ENCODE measurements at places on chromosomes 5 and 9.

DNA sequence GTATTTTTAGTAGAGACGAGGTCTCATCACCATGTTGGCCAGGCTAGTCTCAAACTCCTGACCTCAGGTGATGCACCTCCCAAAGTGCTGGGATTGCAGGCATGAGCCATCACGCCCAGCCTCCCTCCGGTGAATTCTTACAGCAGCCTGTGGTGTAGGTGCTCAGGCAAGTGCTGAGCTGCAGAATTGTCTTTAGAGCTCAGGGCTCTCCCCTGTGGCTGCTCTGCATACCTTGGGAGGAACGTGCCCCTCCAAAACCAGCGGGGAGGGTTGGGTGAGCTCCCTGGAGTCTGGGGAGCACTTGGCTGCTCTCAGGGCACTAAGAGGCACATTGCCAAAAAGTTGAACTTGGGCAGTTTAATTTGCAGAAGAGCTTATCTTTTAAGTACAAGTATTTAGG lies 29.4 kb downstream of the SECISBP2 start:
- DNase-seq: no peak

DNA sequence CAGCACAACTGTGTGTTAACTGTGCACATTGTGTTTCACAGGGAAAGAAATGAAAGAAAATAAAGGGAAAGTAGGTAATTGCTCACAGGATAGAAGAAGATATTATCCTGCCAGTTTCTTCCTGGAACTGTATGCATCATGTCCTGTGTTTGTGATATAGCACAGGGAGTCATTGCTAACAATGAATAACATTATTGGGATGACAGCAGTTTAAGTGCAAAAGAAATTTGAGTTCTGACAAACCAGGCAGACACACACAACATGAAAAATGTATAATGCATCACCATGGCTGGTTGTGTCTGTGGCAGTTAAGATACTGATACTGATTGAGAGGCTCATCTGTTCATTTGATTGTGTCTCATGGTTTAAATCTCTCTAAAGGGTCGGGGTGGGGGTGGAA lies 145.4 kb downstream of the SPATA31D1 start:
- DNase-seq: no peak

- DNase-seq: no peak
Measured at GRCh38 chr5:97529354-97529985, 346.4 kb upstream of the RIOK2 start.

- DNase-seq: no peak
Measured at GRCh38 chr5:54829676-54830535, 155.5 kb downstream of the ESM1 start.

DNA sequence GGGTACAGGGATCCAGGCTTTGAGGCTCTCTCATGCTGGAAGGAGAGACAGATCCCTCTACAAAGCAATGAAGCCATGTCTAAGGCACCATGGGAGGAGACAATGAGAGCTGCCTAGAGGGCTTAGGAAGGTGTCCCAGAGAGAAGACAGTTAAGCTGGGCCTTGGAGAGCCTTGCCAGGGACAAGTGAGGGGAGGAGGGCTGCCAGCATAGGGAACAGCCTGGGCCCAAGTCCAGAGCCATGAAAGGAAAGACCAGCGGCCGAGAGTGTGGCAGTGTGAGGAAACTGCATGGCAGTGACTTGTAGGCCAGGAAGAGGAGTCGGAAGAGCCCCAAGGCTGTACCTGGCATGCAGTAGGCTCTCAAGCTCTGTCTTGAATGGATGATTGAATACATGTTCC lies 88.5 kb downstream of the PSD2 start:
- no peak for DNase-seq

- DNase-seq: no peak
Measured at GRCh38 chr5:123182072-123182471, 93.0 kb downstream of the PRDM6 start.

- no peak for DNase-seq
Measured at GRCh38 chr5:54753034-54753433, 232.4 kb downstream of the ESM1 start.

- DNase-seq: no peak
Measured at GRCh38 chr9:111076042-111076441, 37.8 kb upstream of the LPAR1 start.

GRCh38 chr5:21452449-21452848 lies 1400.7 kb downstream of the CDH12 start:
- DNase-seq: no peak

DNA sequence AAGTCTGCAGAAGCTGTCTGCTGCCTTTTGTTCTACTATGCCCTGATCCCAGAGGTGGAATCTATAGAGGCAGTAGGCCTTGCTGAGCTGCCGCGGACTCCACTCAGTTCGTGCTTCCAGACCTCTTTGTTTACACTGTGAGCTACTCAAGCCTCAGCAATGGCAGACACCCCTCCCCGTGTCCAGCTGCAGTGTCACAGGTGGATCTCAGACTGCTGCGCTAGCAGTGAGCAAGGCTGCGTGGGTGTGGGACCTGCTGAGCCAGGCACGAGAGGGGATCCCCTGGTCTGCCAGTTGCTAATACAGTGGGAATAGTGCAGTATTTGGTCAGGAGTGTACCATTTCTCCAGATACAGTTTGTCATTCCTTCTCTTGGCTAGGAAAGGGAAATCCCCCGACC lies 99.6 kb downstream of the SLCO4C1 start:
- no peak for DNase-seq

DNA sequence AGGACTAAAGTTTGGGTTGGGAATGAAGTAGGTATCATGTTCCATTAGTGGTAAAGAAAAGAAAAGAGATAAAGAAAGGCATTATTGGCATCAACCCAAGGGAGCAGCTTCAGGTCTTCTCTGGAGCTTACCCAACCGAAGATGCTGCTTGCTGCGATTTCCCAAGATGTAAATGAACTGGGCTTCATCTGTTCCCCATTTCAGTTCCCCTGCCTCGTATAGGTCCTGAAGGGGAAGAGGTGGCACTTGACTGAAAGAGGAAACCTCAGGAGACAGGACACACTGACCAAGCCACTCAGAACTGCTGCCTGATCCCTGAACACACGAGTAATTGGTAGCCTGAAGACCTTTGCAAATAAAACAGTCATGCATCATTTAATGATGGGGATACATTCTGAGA lies 24.6 kb downstream of the ANXA6 start:
- DNase-seq: no peak

DNA sequence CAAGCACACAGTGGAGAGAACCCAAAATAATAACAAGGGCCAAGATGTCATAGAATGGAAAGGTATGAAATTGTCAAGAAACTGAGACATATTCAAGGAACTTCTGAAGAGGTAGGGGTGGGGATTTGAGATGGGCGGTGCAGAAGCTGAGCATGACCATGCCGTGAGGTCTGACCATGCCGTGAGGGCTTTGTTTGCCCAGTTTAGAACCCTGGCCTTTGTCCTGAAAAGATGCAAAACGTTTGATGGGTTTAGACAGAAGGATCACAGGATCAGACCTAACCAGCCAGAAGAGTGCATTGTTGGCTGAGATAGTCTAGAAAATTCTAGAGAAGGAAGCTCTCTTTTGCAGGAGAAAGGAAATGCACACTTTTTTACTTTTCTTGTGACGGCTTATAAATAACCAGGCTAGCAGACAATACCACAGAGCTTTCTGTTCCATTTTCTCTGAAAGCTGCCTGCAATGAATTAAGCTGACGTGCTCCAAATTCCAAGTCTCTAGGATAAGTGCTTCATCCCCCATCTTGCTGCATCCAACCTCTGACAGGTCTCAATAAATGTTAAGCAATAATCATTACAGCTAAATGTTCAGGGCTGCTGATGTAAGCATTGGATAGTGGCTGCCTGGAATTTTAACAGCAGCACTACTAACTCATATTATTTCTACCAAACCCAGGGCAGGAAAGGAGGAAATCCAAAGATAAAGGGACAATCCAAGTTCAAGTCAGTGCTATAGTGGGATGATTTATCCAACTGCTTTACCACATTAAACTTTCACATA lies 110.9 kb upstream of the IL6ST start:
- DNase-seq: no peak

DNA sequence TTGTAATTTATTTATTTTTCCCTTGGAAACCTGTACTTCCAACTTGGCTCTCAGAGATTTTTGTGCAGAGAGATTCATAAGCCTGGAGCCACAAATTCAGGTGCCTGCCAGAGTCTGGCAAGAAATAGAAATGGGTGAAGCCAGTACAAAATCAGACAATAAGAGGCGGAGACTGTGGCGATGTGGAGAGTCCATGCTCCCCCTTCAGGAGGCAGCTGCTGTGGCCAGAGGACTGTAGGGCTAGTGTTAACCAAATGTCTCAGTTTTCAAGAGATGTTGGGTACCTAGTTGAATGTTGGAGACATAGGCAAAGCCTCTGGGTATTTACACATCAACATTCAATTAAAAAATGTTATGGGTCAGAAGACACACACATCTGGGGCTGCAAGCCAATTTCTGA lies 208.6 kb downstream of the PSAT1 start:
- DNase-seq: no peak

GRCh38 chr9:82991671-82992070 lies 71.3 kb downstream of the RASEF start:
- no peak for DNase-seq

DNA sequence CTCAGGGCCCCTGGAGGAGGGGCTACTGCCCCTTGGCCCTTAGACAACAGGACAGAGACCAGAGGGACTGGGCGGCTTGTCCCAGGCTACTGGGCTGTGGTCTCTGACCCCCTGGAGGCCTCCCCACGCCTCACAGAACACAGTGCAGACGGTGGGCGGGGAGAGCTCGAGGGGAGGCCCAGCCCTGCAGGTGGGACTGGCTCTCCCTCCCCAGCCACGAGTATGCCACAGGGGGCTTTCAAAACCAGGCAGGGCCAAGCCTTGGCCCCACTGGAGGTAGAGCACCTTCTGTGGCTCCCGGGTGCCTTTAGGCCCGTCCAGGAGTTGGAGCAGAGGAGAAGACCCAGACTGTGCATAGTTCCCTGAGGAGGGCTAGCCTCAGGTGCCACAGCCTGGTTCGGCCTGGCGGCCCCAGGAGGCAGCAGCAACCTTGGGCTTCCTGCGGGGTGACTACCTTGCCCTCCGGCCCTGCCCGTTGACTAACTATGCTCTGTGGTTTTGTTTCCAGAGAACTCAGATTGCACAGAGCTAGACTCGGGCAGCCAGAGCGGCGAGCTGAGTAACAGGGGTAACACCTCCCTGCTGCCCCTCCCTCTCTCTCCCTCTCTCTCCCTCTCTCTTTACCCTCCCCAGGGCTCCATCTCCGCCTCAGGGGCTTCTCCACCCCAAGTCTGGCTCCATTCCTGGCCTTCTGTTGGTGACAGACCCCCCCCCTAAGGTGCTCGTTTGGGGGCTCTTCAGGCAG lies 15.5 kb downstream of the CARD19 start:
- DNase-seq: no peak

- DNase-seq: peak; percentile 42
Measured at GRCh38 chr5:31049936-31050704, 143.4 kb upstream of the CDH6 start.

- DNase-seq: no peak
Measured at GRCh38 chr5:146079695-146080373, 25.5 kb downstream of the PLAC8L1 start.

DNA sequence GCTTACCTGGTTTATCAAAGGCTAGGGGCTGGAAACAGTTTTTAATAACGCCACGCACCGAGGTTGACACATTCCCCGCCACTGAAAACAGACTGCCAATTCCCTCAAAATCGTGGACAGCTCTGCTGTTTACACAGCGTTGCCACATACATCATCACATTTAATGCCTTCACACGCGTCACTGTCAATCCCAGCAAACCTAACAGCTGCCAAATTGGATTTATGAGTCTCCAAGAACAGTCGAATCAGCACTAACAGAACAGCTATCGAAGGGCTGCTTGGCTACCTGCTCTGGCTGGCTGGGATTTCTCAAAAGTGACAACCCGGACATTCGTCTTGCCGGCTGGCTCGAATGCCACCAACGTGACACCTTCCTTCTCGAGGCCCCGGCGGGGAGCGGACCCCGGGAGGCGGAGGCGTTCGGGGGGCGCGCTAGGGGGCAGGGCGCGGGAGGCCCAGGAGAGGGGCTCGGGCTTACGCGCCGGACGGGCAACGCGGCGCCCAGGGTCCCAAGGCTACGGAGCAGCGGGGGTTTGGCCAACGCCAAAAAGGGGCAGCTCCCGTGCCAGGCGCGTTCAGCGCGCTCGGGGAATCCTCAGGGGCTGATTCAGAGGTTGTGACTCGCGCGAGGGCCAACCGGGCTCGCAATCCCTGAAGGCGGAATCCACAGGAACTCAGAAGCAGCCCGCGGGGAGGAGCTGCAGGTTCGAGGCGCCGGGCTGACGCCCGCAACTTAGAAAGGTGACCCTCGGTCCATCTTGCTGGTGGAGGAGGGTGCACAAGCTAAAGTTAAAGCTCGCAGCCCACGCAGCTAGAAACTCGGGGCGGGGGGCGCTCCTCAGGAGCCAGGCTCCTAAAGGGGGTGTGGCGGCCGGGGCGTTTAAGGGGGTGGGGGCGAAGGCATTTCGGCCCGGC lies 1.2 kb downstream of the CDC14B start:
- DNase-seq: peak; percentile 52

GRCh38 chr5:111075520-111075919 lies 4.0 kb downstream of the TSLP start:
- no peak for DNase-seq

GRCh38 chr9:32525709-32526030 lies 326 bp downstream of the RIGI start:
- DNase-seq: no peak

DNA sequence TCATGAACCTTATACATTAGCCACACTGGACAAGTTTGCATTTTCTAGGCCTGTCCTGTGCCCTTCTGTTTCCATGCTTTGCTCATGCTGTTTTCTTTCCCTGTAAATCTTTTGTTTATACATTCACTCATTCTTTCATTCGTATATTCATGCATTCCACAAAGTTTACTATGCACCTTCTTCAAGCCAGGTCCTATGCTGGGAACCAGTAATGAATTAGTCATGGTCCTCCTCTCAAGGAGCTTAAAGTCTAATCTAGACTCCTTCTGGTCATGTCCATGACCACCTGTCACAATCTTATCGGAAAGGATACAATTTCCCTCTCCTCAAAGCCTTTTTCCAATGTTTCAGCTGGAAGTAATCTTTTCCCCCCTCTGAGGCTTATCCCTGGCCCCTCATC lies 9.1 kb upstream of the XPA start:
- no peak for DNase-seq
